Fibroblast of mammary gland (primary cell): ENCODE measurements at places on chromosomes 3 and 15.

GRCh38 chr3:88301273-88301995, 151.7 kb downstream of the C3orf38 start:
- no peak for DNase-seq

DNA sequence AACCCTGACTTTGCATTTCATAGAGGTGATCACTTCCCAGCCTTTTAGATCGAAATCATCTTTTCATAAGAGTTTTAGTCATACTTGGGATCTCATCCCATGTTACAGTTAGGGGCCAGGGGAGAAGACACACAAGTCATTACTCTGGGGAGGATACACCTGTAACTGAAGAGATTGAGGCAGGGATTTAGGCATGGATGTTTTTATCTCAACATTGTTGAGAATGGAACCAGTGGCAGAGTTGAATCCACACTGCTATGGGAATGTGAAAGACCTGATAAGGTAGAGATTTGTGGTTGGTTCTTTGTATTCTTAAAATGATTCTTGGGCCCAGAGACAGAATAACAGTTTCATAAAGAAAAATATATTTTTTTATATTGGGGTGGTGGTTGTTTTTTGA, 16.2 kb upstream of the CLEC3B start:
- DNase-seq, result no peak

GRCh38 chr3:136544532-136544931, 207.6 kb downstream of the STAG1 start:
- peak; percentile 31 for DNase-seq

DNA sequence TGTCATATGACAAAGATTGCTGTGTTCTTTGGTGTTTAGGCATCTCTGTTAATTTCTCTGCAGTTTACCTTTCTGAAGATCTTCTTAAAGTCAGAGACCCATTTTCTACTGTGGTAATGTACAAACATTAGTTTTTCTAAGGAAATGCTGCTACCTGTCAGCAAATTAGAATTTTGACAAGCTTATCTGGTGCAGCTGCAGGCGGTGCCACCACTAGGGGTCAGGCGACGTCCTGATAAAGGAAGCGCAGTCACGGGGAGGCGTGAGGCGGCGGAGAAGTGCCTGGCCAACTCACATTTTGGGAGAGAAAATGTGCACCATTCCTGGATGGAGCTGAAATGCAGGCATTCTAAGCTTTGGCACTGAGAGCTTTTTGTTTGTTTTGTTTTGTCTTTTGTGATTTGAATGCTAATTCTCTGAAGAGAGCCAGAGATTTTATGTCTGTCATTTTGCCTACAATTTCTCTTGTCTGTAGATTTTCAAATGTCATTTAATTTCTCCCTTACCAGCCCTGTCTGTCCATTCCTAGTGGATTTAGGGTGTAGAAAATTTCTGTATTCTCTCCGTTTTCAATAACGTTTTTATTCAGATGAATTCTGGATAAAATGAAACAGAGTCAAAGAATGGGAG, 24.9 kb upstream of the SIAH2 start:
- peak; percentile 73 for DNase-seq

GRCh38 chr3:46979958-46980497, 562 bp downstream of the NBEAL2 start:
- DNase-seq, result no peak

DNA sequence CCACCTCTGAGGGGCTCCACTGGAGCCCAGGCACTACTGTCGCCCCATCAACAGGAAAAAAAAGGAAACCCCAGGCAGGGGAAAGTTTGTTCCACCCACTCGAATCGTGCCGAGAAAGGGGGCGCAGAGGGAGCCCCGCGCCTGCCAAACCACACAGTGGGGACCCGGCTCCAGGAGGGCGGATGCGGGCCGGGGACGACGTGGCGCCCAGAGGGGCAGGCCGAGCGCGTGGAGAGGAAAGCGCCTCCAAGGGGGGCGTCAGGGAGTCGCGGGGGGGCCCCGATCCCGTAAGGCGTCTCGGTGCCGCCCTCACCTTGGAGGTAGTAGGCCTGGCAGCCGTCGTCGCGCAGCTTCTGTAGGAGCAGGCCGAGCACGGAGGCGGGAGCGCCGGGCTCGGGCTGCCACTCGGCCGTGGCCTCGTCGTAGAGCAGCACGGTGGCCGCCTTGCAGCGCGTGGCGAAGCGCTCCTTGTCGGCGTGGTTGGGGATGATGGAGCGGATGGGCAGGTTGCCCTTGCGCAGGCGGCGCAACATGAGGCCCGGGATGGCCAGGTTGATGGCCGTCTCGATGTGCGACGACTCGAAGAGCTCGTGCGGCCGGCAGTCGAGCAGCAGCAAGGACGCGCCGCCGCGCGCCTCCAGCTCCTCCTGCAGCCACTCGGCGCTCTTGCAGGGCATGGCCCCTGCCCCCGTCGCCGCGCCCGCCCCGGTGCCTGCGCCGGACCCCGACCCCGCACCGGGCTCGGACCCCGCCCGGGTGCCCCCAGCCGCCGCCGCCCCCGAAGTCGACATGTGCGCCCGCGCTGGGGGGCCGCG, 627 bp downstream of the DUSP7 start:
- DNase-seq, result peak; percentile 53

DNA sequence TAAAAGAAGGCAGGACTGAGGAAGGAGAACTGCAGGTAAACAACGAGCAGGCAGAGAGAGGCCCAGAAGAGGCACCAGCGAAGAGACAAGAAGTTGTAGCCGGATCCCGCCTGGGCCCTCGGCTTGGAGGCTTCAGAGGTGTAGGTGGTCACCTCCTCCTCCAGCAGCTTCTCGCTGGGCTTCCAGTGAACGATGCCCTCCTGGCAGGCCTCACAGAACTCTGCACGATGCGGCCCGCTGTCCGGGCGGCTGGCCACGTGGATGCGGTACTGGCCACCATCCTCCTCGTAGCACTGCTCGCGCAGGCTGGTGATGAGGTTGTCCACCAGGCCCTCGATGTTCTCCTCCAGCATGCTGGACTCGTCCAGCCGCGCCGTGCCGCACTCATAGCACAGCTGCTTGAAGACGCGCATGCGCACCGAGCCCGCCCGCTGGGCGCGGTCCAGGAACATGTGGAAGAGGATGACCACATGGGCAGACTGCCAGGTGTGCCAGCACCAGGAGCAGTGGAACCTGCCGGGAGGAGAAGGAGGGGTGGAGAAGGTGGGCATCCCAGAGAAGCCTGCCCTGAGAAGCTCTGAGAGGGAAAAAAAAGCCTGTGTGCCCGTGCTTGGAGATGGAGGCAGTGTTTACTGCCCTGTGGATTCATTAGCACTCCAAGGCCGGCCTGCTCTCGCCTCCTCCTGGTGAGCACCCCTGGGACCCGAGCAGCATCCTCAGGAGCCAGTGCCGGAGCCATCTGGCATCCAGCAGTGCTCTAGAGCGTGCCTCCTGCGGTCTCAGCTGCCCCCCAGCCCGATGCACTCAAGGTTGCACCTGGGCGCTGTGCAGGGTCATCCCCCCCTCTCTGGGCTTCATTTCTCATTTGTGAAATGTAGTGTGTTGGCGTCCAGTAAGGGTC, 3.6 kb downstream of the RTP2 start:
- DNase-seq, result no peak

- DNase-seq, result peak; percentile 40
These were observed 4.0 kb upstream of the IL17RE start for GRCh38 chr3:9898467-9899241.

- DNase-seq, result no peak
These were observed 15.1 kb upstream of the ZBTB47 start for GRCh38 chr3:42638339-42638842.

DNA sequence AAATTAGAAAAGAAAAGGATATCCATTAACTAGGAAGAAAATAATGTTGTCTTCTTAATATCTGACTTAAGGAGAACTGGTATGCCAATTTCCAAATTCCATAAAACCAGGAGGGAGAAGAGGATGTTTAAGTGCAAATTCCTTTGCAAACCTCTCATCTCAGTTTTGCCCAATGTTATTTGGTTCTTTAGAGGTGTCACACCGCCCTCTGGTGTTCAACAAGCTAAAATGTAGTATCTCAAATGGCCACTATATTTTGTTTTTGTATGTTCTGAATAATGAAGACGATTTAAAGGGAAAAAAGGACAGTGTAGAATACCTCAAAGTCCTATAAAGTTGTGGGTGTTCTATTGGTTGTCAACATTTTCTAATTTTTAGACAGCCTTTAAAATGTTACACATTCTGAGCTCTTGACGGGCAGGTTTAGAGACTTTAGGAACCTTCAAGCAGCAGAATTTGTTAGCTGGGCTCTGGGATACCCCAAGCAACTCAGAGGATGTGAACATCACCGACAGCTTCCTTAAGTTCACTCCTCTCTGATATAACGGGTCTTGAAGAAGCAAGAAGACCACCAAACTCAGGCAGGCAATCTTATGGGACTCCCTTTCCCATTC, 458.3 kb downstream of the MFSD1 start:
- DNase-seq, result peak; percentile 77

DNA sequence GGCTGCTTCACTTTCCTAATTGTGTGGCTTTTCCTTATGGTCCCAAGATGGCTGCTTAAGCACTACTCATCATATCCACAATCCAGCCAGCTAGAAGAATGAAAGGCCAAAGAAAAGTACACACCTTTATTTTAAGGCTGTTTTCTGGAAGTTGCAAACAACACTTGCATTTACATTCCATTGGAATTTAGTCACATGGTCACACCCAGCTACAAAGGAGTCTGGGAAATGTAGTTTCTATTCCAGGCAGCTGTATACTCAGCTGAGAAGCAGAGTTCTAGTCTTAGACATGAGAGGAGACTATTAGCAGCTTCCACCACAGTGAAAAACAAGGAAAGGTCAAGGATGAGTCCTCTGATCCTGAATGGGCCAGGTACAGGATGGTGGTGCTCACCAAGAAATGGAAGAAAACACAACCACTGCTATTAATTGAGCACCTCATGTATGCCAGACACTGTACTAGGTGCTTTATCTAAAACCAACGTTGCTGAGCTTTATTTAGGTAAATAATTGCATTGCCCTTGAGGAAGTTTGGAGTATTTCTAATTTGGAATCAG, 28.0 kb upstream of the ATG7 start:
- peak; percentile 44 for DNase-seq

GRCh38 chr15:55494931-55495330, 13.1 kb downstream of the DNAAF4 start:
- no peak for DNase-seq

- no peak for DNase-seq
These were observed 98.2 kb downstream of the FNDC3B start for GRCh38 chr3:172137287-172138192.

DNA sequence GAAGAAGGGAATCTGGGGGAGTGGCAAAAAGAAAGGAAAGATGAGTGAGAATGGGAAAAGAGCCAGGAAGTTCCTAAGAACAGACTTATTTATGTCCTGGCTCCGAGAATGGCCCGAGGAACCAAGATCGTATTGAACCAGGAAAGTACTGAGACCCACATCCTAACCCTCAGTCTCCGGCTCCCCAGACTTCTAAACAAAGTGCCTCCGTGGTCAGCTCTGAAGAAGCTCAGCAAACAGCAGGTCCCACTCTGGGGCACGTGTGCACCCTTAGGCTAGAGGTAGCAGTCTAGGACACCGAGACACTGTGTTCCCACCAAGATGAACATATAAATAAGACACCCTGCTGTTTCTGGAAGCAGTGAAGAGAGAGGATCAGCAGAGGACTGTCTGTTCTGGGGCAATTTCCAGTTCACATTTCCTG, 307.4 kb downstream of the NTRK3 start:
- DNase-seq, result no peak

DNA sequence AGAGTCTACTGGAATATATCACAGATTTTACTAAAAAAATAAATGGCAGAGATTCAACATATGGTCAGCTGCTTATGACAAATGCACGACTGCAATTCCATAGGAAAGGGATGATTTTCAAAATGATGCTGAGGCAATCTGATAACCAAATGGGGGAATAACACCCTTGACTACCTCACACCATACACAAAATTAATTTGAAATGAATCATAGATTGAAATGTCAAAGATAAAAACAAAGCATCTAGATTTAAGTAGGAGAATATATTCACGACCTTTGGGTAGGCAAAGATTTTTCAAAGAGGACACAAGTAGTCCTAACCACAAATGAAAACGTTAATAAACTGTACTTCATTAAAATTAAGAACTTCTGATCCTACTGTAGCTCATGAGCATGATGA, 11.2 kb downstream of the SENP7 start:
- DNase-seq, result no peak

DNA sequence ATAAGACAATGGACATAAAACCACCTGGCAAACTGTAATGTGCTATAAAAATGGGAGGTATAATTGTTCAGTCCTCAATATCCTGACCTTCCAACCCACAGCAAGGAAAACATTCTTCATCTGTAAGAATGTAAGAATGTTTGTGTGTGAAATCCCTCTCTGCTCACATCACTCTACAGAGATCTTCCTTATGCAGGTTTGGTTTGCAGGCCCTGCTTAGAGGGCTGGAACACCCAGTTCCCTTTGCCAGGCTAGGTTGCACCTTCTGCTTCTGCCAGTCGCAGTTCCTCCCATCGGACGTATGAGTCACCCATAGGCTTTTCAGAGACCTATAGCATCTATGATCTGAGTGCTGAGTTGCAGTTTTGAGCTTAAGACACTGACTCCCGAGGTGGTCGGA, 24.1 kb upstream of the MINAR1 start:
- DNase-seq, result peak; percentile 8

DNA sequence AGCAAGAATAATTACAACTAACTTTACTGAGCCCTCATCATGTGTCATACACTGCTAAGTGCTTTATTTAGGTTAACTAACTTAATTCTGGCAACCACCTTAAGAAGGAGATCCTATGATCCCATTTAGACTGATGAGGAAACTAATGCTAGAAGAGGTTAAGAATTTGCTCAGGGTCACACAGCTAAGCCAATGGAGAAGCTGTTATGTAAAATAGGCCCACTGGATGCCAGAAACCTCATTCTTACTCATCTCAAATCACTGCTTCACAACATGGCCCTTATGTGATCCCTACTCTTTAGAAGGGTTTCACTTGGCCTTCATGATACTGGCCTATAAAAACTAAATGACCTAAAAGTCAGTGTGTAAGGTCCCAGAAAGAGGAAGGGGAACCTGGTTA, 41.2 kb downstream of the IMPG2 start:
- peak; percentile 75 for DNase-seq

GRCh38 chr15:53693729-53694475, 65.6 kb downstream of the WDR72 start:
- peak; percentile 0 for DNase-seq

DNA sequence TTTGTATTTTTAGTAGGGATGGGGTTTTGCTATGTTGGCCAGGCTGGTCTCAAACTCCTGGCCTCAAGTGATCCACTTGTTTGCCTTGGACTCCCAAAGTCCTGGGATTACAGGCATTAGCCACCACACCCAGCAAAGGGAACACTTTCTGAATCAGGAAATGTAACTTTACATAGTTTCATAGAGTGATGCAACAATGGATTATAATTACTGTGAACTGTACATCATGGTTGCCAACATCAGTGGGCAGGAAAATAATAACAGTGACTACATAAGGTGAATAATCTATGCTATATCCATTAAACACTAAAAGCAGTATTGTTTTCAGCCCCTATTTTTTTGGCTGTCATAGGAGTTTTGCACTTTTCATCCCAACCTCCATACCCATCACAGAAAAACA, 5.0 kb upstream of the KPNA1 start:
- peak; percentile 18 for DNase-seq

DNA sequence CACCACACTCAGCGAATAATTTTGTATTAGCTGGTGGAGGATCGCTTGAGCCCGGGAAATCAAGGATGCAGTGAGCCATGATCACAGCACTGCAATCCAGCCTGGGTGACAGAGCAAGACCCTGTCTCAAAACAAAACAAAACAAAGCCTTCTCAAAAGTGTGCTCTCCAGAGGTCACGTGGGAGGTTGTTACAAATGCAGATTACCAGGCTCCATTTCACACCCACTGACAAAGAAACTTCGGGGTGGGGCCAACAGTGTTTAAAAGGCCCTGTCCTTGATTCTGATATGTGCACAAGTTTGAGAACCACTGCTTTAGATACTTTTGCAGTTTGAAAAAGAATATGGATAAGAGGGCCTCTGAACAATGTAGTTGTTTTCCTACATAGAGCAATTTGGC, 80.5 kb downstream of the UBE2E2 start:
- DNase-seq, result no peak
